Left ventricle myocardium inferior (tissue), 1 donor: ENCODE measurements at places on chromosomes 7 and 10.

DNA sequence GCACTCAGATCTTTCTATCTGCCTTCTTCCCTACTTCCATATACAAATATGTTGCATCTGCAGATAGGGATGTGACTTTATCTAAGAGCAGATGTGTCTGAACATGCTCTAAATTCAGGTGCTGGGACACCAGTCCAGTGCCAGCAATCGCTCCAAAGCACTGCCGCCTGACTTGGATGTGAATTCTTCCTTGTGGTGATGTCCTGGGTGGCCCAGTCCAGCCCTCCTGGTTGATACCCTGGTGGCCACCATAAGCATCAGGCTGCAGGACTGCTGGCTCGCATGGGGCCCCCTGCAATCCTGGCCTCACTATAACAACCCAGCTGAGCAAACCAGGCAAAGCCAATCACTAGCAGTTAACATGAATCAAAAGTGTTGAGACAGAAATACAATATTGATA is 149.2 kb upstream of the PDE1C start:
- no peak for DNase-seq

DNA sequence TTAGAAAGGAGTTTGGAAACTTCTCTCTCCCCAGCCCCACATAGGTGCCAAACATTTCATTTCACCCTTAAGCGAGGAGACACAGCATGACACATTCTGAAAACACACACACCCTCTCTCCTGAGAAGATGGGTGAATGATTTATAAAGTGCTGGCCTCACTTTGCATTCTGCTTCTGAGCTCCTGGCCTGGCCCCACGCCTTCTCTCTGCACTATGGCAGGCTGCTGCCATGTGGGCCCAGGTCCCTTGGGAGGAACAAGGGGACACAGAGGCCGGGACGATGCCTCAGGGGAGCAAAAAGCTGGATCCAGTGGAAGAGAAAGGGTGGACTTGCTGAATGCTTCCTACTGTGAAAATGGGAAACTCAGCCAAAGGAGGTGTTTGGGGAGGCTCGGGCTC is 56.0 kb downstream of the CPXM2 start:
- DNase-seq = no peak

DNA sequence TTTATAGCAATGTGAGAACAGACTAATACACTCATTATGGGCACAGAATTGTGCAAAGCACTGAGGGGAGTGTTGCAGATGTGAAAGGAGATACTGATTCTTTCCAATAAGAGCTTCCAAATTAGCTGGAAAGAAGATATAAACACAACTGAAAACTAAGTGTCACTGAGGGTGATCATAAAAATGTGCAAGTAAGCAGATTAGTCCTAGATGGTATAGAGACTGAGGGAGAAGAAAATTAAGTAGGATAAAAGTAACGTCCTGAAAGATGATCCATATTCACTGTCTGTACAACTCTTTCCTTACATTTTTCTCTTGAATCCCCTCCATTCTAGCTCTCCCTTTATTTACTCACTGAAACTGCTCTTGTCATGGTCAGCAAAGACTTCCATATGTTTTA is 11.2 kb upstream of the NXPH1 start:
- DNase-seq = no peak

DNA sequence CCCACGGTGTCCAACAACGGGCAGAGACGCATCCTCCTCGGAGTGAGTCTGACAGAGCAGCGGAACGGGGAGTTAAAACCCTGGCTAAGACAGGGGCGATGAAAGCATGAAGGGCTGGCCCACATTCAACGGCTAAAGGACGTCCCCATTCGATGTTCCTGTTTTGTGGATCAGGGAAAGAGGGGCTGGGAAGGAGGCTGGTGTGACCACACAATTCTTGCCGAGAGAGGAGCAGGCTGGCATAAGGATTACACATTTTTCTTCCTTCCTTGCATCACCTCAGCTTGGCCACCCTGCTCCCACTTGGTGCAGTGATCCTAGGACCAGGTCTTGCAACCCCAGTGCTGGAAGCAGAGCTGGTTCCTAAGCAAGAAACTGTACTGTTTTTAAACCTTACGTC is 67.7 kb downstream of the GNA12 start:
- no peak for DNase-seq

DNA sequence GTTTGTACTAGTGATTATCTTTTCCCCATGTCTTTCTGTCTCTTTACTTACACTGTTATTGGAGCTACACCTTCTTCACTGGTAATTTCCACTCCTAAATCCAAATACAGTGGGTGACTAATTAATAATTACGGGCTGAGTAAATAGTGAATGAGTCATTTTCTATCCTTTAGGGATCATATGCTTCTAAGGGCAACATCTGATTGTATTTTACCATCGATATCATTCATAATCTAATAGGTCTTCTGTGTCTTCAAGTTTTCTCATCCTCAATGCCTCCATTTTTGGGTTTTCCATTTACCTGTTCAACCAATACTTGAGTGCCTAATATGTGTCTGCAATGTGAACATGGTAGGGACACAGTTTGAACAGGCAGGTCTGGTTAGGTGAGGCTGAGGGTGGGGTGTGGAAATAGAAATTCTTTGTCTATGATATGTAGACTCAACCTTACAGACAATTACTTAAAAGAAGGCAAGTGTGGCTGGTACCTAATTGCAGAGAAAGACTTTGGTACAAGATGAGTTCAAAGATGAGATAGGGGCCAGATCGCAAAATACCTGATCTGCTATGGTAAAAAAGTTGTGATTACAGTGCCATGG is 5.9 kb upstream of the DHX32 start:
- DNase-seq = no peak

- no peak for DNase-seq
Measured at GRCh38 chr7:55127622-55128081, 108.8 kb downstream of the EGFR start.

- no peak for DNase-seq
Measured at GRCh38 chr10:9910446-9910845, 1107.2 kb upstream of the CELF2 start.

GRCh38 chr10:85213493-85213892 is 885.1 kb downstream of the CCSER2 start:
- DNase-seq = no peak

DNA sequence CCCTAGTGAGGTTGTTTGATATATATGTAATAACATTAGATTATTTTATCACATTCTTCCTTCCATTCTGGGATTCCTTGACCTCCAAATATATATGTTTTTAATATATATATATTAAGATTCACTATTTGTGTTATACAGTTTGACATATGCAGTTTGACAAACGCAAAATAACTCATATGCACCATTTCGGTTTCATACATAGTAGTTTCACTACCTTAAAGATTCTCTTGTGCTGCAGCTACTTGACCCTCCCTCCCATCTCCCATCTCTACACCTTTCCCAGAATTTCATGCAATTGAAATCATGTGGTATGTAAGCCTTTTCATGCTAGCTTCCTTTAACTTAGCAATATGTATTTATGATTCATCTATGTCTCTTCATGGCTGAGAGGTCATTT is 1244.4 kb downstream of the SORCS3 start:
- DNase-seq = no peak

GRCh38 chr10:63666836-63667383 is 145.7 kb downstream of the REEP3 start:
- no peak for DNase-seq

DNA sequence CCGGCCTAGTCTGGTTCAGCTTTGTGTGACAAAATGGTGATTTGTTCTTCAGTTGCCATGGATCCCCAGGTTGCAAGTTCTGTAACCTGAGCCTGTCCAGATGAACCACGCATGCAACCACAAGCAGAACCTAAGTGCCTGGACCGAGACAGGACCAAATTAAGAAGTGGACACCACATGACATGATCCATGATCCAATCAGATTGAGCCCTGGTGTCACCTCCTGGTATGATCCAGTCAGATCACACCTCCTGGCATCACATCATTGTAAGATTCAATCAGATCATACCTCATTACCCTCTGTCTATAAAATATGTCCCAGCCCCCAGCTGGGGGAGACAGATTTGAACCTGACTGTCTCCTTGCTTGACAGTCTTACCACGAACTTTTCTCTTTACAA is 70.0 kb downstream of the MALSU1 start:
- DNase-seq = no peak

- no peak for DNase-seq
Measured at GRCh38 chr10:43188702-43189101, 50.5 kb downstream of the CSGALNACT2 start.

DNA sequence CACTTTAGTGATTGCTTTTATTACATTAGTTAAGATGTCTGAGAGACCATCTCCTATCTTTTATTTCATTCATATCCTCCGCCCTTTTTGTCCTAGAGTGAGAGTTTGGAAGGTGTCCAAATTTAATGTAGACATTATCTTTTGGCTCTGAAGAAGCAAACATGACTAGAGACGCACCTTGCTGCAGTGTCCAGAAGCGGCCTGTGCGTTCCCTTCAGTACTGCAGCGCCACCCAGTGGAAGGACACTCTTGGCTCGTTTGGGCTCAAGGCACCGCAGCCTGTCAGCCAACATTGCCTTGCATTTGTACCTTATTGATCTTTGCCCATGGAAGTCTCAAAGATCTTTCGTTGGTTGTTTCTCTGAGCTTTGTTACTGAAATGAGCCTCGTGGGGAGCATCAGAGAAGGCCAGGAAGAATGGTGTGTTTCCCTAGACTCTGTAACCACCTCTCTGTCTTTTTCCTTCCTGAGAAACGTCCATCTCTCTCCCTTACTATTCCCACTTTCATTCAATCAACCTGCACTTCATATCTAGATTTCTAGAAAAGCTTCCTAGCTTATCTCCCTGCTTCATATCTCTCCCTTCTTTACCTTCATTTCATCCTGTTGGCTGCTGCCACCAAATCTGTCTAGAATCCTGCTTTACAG is 10.4 kb upstream of the CLCN1 start:
- DNase-seq = peak; percentile 79

- DNase-seq = no peak
Measured at GRCh38 chr7:157041004-157041403, 30.5 kb upstream of the MNX1 start.

DNA sequence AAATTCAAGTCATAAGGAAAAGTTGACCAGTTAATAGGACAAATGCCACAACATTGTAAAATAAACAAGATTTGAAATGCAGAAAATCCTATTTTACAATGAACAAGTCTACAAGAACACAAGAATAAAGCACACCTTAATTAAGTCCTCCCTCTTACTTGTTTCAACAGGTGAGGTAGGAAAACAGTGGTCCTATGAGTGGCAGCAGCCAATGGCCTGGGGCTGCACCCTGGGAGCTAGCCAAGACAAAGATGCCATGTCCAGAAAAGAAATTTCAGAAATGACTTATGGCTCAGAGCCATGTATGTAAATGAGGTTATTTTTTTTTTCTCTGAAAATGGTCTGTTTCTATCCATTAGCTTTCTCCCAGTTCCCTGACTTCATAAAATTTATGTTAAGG is 14.3 kb downstream of the KLLN start:
- no peak for DNase-seq

- DNase-seq = no peak
Measured at GRCh38 chr7:99741441-99741795, 6.4 kb upstream of the CYP3A7 start.

GRCh38 chr7:76997381-76998284 is 34.5 kb downstream of the SPDYE17 start:
- DNase-seq = no peak

DNA sequence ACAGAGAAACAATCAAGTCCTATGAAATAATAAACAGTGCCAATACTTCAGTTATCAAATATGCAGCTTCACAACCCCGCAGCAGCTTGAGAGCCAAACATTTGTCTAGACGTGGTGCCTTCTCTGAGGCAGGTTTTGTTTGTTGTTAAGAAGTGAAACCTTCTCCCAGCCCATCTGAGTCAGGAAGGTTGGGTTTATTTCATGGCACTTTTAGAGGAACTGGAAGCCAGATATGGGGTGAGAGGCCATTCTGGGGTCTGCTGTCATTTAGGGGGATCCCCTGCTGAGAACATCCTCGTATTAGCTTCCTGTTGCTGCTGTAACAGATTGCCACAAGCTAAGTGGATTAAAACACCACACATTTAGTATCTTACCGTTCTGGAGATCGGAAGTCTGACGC is 113.6 kb downstream of the GRK5 start:
- no peak for DNase-seq

DNA sequence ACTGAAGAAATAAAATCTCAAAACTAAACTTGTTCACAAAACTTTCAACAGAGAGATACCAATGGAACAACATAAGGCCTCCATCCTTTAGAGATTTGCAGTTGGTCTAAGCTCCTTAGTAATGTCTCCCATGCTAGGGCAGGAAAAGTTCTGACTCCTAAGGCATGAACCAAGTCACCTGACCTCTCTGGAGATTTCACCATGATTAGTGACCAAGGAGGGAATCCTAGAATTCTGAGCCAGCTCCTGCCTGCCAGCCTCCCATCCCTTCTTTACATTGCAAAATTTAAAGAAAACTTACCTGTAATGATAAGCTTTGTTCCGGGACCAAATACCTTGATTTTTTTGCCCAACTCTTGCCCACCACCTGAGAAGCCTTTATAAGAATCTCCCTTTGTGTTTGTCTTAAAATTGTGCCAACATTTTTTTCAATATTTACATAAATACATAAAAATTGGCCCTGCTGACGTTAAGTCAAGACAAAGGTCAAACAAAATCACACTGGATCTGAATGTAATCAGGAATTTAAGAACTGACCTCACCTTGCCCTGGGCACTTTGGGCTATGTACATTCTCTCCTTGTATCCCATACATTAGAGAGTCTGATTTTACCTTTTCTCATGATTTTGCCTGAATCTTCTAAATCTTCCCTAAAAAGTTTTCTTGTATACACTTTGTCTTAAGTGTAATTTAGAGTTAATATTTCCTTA is at the start of gene TARP:
Gene TARP, minus strand, starts transcription at position 351 of the 710 bp plus-strand sequence.
- no peak for DNase-seq

DNA sequence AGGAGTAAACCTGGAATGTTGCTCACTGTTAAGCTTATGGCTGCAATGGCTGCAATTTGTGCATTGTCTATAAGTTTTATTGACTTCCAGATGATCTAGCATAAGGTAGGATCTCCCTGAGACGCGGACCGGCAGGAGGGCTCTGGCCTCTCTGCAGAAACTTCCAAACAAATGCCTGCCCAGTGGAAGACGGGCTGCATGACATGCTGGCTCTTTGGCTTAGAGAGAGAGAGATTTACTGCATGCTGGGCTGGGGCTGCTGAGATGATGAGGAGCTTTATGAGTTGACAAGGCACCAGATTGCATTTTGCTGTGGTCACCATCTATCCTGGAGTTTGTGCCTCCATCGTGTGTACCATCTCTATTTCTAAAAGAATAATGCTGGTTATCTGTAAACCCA is 193.2 kb downstream of the GALNT17 start:
- DNase-seq = no peak

DNA sequence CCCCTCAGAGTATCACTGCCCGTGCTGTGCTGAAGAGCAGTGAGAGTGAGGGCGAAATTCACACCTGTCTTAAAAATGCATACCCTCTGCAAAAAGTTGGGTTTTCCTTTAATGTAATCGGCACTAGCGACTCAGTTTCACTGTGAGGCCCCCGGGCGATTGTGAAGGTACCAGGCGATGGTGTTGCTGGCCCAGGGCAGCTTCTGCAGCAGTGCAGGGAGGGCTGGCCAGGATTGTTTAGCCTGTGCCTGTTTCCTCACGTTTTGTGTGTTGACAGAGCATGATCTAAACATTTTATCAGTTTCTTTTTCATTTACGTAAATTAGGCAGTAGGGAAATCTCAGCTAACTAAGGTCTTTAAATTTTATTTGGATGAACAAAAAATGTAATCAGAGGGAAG is 13.3 kb downstream of the ZNF862 start:
- no peak for DNase-seq
